ENCODE measurements at places on chromosomes 13 and 19. TPM values are rescaled to one million over a fixed set of nuclear protein-coding genes. Genes with fewer than 3 reads are reported as not detected.

The NLRP7 gene
- not detected for total RNA-seq

The SYCN gene
- not detected for total RNA-seq

The ELAVL3 gene
- not detected for total RNA-seq

The KCNRG gene
- 4.7 TPM for total RNA-seq

The ALG11 gene
- 23.4 TPM for total RNA-seq

The LCP1 gene
- 0.13 TPM for total RNA-seq

The ATP7B gene
- 6.5 TPM for total RNA-seq

The PLIN4 gene
- under 0.01 TPM for total RNA-seq

The FGF21 gene
- total RNA-seq = not detected

The GSX1 gene
- total RNA-seq = not detected

The DMPK gene
- total RNA-seq = 9.0 TPM

The PAN3 gene
- 17.3 TPM for total RNA-seq

The LRRC63 gene
- total RNA-seq = 0.07 TPM

The PRODH2 gene
- total RNA-seq = not detected

The RASIP1 gene
- total RNA-seq = 70.1 TPM

The TBXA2R gene
- 0.66 TPM for total RNA-seq

Measured in pulmonary artery endothelial cell (primary cell).